ENCODE measurements at places on chromosomes 4 and X.

GRCh38 chr4:80386281-80386886, 50.9 kb downstream of the CFAP299 start:
- DNase-seq = no peak

DNA sequence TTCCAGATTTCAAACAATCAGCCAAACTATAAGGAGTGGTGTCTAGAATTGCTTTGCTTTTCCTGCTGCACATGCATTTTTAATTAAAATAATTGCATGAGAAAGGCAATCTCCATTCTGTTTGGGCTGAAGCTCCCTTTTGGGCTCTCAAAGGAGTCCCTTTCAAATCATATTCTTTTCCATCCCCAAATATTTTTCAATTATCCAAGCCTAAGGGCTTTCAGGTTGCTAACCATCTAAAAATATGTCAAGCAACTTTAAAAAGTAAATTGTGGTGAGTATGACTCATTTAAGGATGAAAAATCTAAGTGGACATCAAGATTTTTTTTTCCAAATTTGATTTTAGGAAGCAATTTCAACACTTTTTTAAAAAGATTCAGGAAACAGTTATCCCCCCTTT, 28.4 kb downstream of the PIR start:
- no peak for DNase-seq

DNA sequence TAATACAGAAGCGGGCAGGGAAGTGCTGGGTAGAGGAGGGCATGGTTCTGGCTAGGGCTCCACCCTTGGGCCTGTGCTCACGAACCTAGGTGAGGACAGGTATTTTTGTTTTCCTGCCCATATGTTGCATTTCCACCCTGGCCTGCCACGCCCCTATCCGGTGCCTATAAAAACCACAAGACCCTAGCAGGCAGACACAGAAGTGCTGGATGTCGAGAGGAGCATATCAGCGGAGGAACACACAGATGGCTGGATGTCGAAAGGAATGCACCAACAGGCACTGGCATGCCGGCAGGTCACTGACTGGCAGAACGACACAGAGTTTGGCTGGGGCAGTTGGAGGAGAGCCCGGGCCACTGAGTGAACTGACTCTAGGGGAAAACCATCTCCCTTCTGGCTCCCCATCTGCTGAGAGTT, 316.6 kb upstream of the BOD1L1 start:
- DNase-seq = no peak

DNA sequence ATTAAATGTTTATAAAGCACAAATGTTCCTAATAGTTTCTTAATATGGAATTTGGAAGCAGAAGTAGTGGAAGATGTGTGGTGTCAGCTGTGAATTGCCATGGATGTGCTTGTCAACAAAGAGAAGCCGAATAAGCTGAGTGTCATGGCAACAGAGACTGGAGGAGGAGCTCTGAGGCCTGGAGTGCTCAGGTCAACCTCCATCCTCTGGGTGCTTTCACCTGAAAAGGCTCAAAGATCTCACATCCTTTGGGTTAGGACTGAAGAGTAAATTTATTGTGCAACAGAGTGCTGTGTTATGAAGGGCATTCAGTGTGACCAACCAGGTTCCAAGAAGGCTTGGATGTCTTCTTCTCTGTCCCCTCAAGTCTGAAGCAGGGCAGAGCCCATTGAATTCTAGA, 18.7 kb downstream of the SGMS2 start:
- DNase-seq = no peak

- no peak for DNase-seq
Observed at GRCh38 chrX:100407784-100408712, 2.0 kb downstream of the PCDH19 start.

DNA sequence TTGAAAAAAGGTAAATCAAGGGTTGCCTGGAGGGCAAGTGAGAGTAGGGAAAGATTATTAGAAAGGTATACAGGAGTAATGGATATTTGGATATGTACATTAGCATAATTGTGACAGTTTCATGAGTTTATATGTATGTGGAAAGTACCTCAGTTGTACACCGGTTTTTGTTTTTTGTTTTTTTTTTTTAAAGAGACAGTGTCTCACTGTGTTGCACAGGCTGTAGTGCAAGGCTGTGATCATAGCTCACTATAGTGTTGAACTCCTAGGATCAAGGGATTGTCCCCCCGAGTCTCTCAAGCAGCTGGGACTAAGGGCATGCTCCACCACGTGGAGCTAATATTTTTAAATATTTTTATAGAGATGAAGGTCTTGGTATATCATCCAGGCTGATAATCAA, 15.3 kb upstream of the HPGD start:
- DNase-seq = no peak

- DNase-seq = peak; percentile 70
Observed at GRCh38 chr4:174256277-174256713, 27.2 kb downstream of the FBXO8 start.

- DNase-seq = no peak
Observed at GRCh38 chr4:52852041-52852440, 10.1 kb upstream of the RASL11B start.

- no peak for DNase-seq
Observed at GRCh38 chr4:26287756-26288155, 33.1 kb upstream of the RBPJ start.

DNA sequence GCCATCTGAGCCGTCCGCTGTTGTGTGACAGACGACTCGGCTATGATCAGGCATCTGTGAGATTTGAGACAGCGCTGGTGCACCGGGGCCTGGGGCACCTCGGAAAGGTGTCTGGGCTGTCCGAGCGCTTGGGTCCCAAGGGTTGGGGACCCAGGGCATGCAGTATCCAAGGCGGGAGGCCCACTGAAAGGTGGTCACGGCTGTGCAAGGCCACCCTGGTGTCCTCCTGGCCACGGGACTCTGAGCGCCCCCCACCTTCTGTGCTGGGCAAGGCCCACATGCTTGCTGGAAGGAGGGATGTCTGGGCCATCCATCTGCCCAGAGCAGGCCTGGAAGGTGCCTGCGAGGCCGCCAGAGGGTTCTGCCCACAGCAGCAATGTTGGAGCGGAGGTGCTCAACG, 19.9 kb downstream of the TACC3 start:
- no peak for DNase-seq

GRCh38 chr4:10526429-10527222, 69.4 kb upstream of the ZNF518B start:
- DNase-seq = no peak

- no peak for DNase-seq
Observed at GRCh38 chr4:81682492-81682891, 210.8 kb upstream of the RASGEF1B start.

DNA sequence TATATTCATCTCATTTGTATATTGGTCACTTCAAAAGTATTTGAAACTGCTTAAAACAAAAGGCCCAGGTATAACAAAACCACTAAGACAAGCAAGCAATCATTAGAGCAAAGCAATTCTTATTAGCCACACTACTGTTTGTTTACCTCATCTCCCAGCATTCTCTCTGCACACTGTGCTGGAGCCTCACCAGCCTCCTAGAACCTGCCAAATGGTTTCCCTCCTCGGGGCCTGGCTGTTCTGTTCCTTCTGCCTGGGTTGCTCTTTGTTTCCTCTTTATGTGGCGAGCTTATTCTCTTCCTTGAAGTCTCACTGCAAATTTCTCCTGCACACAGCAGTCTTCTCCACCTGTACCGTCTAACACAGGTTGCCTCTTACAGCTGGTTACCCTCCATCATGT, 67.5 kb upstream of the MND1 start:
- DNase-seq = no peak

- no peak for DNase-seq
Observed at GRCh38 chrX:153065389-153065788, 6.9 kb upstream of the PNMA6A start.

DNA sequence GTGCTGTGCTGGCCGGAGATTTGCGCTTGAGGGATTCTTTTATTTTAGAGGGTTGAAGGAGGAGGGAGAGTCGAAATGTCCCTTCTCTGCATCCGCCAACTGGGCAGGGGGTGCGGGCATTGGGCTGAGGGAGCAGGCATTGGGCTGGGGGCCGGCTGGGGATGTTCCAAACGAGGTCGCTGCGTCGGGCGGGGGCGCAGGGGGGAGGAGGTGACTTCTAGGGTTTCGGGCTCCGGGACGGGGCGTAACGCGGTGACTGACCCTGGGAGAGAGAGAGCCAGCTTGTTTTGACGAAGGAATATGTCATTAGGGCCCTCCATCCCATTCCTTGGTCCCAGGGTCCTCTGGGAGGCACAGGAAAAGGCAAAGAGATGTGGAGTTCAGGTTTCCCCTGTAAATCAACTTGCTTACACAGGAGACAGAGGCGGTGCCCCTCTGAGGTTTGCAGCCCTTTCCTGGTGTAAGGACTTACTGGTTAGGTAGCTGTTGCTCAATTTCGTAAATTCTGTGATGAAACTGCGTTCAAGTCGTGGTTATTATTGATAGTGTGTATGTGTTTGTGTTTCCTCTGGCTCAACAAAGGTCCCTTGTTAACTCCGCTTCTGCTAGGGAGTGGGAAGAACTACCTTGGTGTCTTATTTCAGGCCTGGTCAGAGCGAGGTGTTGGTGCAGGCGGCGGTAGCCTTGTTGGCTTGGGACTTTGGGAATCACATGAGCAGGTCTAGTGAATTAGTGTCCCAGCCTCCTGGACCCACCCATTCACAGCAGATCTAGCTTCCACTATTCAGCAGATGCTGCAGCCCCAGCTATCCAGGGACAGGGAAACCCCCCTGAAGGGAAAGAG, 716 bp downstream of the FHIP1A start:
- peak; percentile 26 for DNase-seq

GRCh38 chr4:53349091-53349491, 16.8 kb downstream of the SCFD2 start:
- no peak for DNase-seq

DNA sequence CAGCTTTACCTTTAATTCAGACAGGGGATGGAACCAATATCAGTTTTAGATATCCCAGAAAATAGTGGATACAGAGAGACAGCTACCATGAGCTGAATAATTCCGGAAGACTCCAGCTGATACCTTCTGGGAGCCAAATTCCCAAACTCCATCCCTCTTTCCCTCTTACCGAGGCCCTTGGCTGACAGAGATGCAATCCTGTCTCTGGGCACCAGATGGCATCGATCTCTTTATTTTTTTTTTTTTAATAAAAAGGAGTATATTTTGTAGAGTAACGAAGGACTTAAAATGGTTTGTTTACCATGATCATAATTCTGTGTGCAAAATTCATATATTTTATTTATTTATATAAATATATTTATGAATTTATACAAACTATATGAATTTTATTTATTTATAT, 31.0 kb downstream of the RAB40A start:
- DNase-seq = peak; percentile 39

DNA sequence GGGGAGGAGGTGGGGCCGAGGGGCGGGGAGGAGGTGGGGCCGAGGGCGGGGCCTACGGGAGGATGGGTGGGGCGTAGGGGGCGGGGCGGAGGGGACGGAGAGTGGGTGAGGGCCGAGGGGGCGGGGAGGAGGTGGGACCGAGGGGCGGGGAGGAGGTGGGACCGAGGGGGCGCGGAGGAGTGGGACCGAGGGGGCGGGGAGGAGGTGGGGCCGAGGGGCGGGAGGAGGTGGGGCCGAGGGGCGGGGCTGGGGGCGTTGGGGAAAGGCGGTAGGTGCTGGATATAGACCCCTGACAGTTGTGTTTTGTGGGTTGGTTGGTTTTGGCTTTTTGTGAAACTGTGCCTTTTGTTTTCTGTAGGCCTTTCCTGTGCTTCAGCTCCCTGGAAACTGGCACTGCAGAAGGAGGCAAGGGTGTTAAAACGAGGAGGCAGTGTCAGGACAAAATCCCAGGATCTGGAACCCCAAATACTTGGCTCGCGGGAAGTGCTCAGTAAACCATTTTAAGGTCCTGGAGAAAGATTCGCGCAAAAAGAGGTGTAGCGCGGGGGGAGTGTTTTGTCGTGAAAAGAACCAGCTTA, 580 bp upstream of the MMGT1 start:
- DNase-seq = peak; percentile 73

- no peak for DNase-seq
Observed at GRCh38 chr4:108396900-108397497, 223.4 kb upstream of the RPL34 start.

DNA sequence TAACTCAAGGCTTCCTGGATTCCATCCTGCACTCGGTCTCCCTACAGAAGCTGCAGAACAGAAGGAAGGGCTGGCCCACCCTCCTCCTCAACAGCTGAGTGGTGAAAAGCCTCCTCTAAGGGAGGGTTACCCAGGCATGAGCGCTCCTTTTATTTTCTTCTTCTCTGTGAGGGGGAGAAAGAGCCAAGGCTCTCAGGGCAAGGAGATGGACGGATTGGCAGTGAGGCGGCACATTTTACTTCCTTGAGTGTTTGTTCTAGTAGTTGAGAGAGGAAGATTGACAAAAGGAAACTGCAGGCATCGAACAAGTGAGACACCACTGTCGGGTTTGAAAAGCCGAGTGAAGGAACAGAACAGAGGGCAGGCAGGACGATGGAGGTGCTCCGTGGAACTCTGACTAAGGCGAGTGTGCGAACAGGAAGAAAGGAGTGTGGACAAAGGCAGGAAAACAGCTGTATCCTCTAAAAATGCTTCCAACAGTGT, 38.4 kb upstream of the STS start:
- DNase-seq = peak; percentile 38

DNA sequence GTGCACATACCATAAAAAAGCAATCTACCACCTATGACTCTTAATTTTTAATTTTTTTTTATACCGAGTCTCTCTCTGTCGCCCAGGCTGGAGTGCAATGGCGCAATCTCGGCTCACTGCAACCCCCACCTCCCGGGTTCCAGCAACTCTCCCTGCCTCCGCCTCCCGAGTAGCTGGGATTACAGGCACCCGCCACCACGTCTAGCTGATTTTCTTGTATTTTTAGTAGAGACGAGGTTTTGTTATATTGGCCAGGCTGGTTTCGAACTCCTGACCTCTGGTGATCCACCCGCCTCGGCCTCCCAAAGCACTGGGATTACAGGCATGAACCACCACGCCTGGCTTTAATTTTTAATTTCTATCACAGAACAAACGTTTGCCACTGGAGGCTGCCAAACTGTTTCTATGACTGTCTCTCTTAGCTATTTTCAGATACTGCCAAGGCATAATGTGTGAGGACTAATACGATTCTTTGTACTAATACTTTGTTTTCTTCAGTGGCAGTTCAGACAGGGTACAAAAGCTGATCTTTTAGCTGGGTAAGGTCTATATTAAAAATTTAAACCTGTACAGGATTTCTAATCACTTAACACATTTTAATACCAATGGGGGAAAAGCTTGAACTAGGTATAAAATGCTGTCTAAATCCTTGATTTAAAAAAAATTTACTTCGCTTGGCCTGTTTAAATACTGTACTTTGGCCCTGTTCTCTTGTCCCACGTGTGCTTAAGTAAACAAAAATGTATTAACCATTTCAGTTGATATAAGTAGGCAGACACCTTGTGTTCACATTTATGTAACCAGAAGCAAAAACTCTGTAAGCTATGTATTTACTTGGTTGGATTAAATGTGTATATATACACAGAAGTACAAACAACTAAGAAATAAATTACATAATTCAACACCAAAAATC, 2.3 kb downstream of the PGRMC2 start:
- DNase-seq = peak; percentile 29
